ENCODE measurements at places on chromosomes 13 and 19. TPM values are rescaled to one million over a fixed set of nuclear protein-coding genes. Genes with fewer than 3 reads are reported as not detected.

Gene RASGRP4
- 0.06 TPM for total RNA-seq

Gene C19orf85
- not detected for total RNA-seq

Gene KLK5
- total RNA-seq, result not detected

Gene MAP4K1
- total RNA-seq, result 0.62 TPM

Gene HSD17B14
- total RNA-seq, result 14.1 TPM

Gene ECSIT
- 31.4 TPM for total RNA-seq

Gene MIA
- total RNA-seq, result not detected

Gene FXYD1
- 0.33 TPM for total RNA-seq

Gene ZNF708
- 0.99 TPM for total RNA-seq

Gene URAD
- not detected for total RNA-seq

Gene FPR1
- total RNA-seq, result 0.08 TPM

Gene FCGBP
- 0.63 TPM for total RNA-seq

Gene CDX2
- total RNA-seq, result 1.2 TPM

Gene CXCL17
- total RNA-seq, result not detected

Gene TNFRSF19
- 2.8 TPM for total RNA-seq

Gene LHB
- not detected for total RNA-seq

Gene TDRD12
- 0.23 TPM for total RNA-seq

Gene ZNF583
- 2.1 TPM for total RNA-seq

Gene RFXAP
- 0.88 TPM for total RNA-seq

Gene ZNF799
- 2.0 TPM for total RNA-seq

Gene UNC13A
- 1.5 TPM for total RNA-seq

Gene SULT2A1
- total RNA-seq, result not detected

Gene GNG8
- not detected for total RNA-seq

Gene SYNE4
- 0.22 TPM for total RNA-seq
